ENCODE measurements at places on chromosomes 7 and 10.

DNA sequence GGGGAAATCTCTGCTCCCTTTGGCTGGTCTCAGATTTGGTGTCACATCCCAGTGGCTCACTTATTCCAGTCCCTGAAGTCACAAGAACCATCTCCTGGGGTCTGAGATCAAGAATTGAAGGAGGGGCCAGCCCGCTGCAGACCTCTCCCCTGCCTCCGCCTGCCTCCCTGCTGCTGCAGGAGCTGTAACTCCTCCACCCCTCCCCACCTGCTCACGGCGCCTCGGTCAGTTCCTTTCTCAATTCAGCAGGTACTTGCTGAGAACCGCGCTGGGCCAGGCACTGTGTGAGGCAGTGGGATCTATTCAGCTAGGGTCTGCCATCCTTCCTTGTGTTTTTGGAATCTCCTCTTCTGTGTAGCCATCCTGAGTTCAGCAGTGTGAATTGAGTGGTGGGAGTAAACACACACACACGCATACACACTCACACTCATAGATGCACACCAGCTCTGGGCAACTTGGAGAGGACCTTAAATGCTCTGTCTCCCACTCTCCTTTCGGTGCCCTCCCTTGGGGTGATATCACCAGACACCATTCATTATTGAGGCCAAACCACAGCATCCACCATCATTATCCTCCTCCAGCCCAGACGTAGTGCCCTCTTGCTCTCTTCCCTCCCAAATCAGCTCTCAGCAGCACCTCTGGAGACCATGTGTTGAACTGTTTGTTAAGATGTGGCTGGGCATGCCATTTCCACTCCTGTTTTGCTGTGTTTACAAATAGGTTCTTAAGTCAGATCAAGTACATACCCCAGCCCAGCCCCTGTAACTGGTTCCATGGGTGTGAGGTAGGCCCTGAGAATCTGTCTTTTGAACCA, 22.0 kb upstream of the ANKRD2 start:
- no peak for DNase-seq

- no peak for DNase-seq
Observed at GRCh38 chr7:100476903-100477870, 1.8 kb downstream of the TSC22D4 start.

DNA sequence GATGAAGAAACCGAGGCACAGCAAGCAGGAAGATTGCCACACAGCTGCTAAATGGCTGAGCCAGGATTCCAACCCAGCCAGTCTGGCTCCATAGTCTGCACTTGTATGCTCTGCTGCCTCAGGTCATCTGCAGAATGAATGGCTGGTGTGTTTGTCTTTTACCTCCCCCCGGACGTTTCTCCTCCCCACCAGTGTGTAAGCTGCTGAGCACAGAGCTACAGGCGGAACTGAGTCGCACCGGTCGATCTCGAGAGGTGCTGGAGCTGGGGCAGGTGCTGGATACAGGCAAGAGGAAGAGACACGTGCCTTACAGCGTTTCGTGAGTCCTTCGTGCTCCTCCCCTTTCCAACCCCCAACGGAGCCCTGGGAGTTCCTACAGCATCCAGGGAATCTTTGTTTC, 2.6 kb downstream of the CNPY4 start:
- DNase-seq: no peak

DNA sequence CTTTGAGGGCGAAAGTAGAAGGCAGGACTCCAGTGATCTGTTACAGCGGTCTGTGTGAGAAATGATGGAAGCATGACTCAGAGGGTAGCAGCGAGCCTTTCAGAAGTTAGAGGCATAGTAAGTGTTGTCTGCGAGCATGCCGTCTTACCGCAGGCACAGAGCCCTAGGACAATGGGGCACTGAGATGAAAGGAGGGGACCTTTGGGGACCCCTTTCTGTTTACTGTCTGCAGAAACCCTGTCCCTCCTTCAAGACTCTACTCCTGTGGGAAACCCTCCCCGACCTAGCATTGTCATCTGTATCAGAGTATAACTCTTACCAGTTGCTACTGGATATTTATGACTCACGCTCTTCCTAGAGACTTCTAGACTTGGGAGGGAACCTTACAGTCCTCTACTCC, 87.2 kb upstream of the AGK start:
- DNase-seq: no peak

DNA sequence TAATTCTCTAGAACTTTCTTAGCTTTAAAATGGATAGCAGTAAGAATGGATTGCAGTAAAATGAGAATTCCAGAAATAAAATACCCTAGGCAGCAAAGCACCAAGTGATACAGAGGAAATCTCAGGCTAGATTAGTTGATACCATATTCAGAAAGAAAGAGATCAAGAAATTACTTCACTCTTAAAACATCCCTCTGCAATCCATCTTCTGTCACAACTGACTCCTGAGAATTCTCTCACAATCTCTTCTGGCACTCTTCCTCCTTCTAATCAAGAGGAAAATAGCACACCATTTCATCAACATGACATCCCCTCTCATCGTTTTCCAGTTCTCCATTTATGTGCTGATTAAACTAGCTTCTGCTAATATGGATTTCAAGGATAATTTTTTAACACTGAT, 42.2 kb upstream of the LAMB1 start:
- DNase-seq: no peak

- DNase-seq: no peak
Observed at GRCh38 chr10:734481-734880, 45.0 kb upstream of the DIP2C start.

DNA sequence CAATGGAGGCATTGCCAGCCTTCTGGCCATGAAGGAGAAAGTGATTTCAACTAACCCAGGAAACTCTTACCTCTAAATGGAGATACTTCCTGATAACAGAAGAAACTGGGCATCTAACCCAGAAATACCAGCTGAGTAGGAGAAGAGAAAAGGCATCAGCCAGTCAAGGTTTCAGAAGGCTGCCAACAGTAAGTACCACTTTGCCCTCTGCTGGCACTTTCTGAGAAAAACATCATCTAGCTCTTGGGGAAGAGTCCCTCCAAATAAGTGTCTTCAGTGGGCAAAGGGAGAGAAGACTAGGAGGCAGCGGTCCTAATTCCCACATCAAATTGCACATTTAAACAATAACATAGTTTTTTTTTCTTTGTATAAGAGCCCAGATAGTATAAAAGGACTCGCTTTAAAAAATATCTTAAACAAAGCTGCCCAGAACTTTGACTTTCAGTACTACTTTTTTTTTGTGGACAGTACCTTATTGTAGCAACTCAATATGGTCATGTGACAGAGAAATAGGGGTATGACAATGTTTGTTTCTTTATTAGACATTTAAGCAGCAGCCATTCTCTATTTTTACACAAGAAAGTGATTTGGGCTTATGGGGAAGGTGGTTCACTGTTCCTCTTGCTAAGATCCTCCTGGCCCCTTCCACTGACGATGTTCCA, 157.3 kb downstream of the CTTNBP2 start:
- DNase-seq: no peak

GRCh38 chr7:114901771-114902170, 20.1 kb upstream of the MDFIC start:
- DNase-seq: no peak

DNA sequence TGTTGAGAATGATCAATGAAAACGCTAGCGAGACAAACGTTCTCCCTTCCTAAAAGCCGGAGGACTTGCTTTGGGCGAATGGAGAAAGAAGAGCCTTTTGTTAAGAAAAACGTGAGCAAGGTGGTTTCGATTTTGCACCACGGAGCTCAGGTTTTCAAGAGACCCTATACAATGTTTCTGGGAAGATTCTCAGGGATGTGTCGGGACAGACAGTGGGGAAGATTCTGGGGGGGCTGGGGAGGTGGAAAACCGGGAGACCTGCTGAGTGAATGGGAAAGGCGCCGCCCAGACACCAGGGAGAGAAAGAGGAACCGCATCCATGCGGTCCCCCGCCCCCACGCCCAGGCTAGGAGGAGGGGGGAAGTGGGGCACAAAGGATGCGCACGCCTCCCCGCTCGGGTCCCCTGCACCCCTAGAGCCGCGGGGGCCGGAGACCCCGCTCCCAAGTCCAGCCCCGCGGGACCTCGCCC, 745 bp downstream of the YWHAG start:
- DNase-seq: peak; percentile 30

- DNase-seq: peak; percentile 70
Observed at GRCh38 chr10:43396061-43396927, 12.7 kb downstream of the HNRNPF start.

- DNase-seq: no peak
Observed at GRCh38 chr10:125333209-125333591, 172.8 kb upstream of the CTBP2 start.

- DNase-seq: no peak
Observed at GRCh38 chr10:52488606-52489485, 174.8 kb downstream of the DKK1 start.

GRCh38 chr10:11609052-11609451, 2.4 kb downstream of the USP6NL start:
- DNase-seq: no peak

- DNase-seq: no peak
Observed at GRCh38 chr10:131860806-131861440, 39.9 kb upstream of the PPP2R2D start.

DNA sequence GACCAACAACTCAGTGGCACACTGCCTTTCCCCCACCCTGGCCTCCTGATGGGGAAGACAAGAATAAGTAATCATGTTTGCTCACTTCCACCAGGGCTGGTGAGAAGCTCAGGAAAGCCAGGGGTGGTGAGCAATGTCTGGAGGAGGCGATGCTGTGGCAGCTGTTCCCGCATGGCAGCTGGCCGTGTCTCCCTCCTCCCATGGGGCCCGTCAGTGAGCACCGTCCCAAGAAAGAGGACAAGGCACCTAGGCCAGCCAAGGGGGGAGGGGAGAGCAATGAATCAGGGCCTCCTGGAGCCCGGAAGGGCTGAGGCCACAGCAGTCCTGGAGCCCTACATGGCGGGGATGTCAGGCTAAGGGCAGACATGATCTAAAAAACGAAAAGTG, 69.2 kb upstream of the INSIG1 start:
- no peak for DNase-seq

GRCh38 chr7:29748286-29749099, 57.8 kb upstream of the WIPF3 start:
- no peak for DNase-seq

DNA sequence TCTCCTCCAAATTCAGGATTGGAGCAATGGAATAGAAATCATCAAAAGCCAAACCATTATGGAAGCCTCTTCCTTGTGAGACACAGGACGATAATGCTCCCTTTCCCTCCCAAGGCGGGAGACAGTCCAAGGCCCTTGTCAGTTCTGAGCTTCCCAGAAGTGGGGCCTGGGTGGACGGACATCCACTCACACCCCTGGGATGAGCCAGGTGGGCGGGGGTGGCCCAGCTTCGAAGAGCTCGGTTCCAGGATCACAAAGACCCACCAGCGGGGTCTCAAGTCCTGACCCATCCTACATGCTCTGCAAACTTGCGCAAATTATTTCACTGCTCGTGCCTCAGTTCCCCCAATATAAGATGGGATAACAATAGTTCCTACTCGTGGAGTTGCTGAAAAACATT, 10.1 kb upstream of the FOXL3 start:
- no peak for DNase-seq
